ENCODE measurements at places on chromosomes 7 and 10.

- no peak for DNase-seq
These were observed 201.1 kb downstream of the BAMBI start for GRCh38 chr10:28878236-28878970.

GRCh38 chr7:55133630-55134358, 115.0 kb downstream of the EGFR start:
- DNase-seq: no peak

GRCh38 chr10:4067931-4068561, 283.0 kb upstream of the KLF6 start:
- DNase-seq: no peak

GRCh38 chr10:71357792-71358265, 38.8 kb downstream of the SLC29A3 start:
- no peak for DNase-seq

DNA sequence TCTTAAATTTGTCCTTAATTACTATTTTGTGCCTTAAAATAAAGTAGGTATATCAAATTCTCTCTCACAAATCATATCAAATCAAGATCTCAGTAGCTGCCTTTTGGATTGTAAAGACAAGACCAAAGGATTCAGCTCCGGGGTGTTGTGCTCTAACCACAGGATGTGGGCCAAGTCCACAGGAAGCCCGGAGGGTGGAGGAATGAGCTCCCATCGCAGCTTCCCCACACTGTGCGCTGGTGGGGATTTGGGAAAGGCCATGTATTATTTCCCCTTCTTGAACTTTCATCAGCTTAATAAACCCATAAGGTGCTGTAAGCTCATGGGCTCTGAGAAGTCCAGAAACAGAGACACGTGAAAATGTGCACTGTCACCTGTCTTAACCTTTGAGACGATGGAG, 241.6 kb upstream of the TCERG1L start:
- DNase-seq: no peak
